ENCODE measurements at places on chromosomes 7 and 10.

- DNase-seq, result no peak
These were observed 348.0 kb downstream of the SUGCT start for GRCh38 chr7:40482845-40483244.

DNA sequence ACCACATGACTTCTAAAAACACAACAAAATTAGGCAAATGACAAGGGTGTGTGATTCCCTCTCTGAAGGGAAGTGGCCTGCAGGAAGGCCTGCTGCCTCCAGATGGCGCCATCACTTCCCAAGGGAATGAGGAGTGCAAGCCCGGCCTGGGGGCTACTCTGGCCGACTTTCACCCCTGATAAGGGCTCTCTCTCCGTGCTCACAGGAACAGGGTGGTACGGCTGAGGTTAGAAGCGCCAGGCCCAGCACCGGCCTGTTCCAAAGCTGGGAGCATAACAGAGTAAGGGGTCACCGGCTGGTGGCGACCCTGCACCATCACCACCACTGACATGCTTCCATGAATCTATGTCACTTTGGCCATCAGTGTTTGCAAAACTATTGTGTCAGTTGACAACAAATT, 13.1 kb downstream of the RBP3 start:
- peak; percentile 9 for DNase-seq

DNA sequence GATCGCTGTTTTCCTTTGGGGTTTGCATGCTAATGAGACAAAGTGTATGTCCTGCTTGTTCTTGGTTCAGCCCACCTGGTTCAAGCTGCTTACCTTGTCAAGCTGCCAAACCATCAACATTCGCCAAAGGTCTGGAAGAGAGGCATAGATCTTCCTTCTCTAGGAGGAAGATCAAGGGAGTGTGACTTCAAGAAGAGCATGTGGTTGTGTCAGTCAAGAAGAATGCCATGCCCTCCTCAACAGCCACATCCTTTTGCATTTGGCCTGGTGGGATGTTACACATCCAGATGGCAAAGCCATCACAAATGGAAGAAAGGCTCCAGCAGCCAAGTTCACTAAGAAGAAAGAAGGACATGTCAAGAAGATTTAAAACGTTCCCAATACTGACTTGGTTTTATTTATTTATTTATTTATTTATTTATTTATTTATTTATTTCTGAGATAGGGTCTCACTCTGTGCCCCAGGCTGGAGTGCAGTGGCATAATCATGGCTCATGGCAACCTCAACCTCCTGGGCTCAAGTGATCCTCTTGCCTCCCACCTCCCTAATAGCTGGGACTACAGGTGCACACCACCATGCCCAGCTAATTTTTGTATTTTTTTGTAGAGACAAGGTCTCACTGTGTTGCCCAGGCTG, 5.1 kb upstream of the PIP4K2A start:
- no peak for DNase-seq

- DNase-seq, result no peak
These were observed 361.4 kb downstream of the EXOC4 start for GRCh38 chr7:133614251-133614650.

GRCh38 chr7:129950191-129950932, 2.4 kb downstream of the UBE2H start:
- DNase-seq, result no peak

- no peak for DNase-seq
These were observed 38.5 kb downstream of the CAMK2B start for GRCh38 chr7:44286618-44287487.

GRCh38 chr10:86287110-86287793, 79.3 kb downstream of the GRID1 start:
- no peak for DNase-seq

- no peak for DNase-seq
These were observed 50.8 kb upstream of the FRMD4A start for GRCh38 chr10:14381475-14381874.

GRCh38 chr7:28130277-28130676, 50.3 kb downstream of the JAZF1 start:
- no peak for DNase-seq

DNA sequence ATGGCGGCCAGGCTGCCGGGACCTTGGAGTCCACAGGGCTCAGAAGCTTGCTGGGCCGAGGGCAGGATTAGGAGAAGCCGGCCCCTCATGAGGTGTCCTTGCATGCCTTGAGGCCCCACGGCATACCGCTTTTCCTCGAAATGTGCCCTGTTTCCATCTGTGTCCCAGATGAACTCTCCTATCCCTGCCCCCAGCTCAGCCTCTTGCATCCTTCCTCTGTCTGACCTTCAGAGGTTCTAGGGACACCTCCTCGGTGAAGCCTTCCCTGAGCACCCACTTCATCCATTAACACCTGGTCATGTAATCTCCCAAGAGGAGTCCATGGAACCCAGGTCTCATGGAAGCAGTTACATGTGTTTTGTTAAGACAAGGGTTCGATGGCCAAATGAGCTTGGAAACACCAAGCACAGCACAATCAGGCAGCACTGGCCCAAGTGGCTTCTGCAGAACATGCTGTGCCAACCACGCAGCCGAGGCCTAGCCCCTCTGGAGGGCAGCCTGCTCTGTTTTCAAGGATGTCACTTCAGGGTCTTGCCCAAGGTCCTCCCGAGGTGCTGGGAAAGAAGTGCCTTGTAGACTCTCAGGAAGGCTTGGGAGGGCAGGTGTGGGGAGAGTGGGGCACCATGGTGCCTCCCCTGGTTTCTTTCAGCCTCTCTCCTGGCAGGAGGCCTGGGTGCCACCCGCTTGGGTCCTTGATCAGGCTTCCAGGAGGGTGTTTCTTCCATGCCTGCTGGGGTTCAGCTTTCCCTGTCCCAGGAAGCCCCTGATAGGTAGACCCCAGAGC, 124.3 kb downstream of the NEURL1 start:
- no peak for DNase-seq

- no peak for DNase-seq
These were observed 1.8 kb downstream of the TFEC start for GRCh38 chr7:116028787-116029186.

DNA sequence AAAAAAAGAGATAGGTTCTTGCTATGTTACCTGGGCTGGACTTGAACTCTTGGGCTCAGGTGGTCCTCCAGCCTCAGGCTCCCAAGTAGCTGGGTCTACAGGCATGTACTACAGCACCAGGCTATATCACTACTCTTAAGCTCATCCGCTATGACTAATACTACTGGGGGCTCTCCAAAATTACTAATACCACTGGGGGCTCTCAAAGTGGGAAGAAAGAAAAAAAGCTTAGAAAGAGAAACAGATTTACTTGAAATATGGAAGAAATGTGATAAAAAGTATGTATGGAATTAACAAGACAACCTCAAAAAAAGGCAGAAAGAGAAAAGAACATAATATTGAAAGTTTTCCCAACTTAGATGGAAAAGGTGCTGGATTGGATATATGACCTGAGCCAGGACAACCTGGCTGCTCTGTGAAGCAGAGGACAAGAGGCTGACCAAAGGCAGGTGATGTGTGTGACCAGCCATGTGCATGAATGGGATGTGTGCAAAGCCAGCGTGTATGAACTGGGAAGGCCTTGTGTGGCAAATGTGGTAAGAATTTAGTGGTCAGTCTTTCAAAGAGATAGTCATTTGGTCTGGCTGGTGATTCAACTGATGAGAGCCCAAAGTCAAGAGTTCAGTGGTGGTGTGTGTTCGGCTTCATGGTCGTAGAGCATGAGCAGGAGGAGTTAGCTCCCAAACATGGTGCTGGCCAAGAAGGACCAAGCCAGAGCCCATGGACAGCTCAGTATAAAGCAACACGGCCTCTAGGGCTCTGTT, 232.4 kb upstream of the KLF14 start:
- no peak for DNase-seq

GRCh38 chr10:71323407-71323806, 4.3 kb downstream of the SLC29A3 start:
- no peak for DNase-seq

DNA sequence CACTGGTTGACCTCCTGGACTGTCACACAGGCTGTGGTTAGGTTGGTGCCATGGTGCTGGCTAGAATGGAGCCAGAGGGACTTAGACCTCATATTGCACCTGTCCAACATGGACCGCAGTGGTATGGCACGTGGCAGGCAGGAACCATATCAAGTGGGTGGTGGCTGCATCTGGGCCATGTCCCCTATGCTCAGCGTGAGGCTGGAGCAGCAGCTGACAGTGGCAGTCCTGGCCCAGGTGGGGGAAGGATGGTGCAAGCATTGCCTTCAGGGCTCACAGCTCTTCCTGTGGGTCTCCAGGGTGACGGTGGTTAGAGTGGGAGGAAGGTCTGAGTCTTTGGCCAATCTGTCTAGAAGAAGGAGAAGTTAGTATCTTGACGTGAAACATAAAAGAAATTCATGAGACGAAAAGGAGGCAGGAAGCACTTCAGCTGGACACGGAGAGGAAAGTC, 54.5 kb upstream of the PFKFB3 start:
- DNase-seq, result no peak

DNA sequence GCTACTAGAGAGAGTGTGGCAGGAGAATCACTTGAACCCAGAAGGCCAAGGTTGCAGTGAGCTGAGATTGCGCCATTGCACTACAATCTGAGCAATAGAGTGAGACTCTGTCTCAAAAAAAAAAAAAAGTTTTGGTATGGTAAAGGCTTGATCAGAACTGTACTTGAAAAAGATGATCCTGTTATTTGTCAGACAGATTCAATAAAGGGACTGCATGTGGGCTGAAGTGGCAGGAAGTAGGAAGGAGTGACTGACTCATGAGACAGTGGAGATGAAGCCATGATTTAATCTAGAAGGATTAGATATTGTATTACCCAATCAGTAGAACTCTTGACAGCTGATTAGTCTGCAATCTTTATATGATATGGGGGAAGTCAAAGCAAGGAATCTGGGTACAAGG, 2.7 kb upstream of the TMEM254 start:
- no peak for DNase-seq

DNA sequence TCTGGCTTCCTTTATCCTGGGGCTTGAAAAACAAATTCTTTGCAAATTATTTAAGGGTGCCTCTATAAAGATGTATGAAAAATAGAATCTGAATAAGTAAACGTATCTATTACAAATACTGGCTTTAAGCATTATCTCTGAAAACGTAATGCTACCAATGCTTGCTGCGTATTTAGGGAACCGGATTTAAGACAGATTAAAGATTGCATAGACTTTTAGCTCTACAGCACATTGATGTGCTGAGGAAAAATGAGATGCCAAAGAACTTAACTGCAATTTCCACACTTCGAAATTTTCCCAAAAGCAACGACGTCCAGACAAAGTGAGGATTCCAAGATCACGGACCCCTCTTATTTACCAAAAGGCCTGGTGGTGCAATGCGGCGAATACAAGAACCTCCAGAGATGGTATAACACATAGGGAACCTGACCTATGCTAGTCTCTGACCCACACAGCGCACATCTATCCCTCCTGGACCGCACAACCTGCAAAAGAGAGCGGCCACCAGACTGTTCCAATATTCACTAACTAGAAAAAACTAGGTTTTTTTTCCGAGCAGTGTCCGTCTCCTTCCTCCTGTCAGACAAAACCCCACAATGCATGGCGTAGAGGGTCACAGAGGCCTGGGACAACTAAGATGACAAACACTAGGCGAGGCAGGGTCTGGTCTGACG, 34.3 kb upstream of the PHF14 start:
- no peak for DNase-seq

DNA sequence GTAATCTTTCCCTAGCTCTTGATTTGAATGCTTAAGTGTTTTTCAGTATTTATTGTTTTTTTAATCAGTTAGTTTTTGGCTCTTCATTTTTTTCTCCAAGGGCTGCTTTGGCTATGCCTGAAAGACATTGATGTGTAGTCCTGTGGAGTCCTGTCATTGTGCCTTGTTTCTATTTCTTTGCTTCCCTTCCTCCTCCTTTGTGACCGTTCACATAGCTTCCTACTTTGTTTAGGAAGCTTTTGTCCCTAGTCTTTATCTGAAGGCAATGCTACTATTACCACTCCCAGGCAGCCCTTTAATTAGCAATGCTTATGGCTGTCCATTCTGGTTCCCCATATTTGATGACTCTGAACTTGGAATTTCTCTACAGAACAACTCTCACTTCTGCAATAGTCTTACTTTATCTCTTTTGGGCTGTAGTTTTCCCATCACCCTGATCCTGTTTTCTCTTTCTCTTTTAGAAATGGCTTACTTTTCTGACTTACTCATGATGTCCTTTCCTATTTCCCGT, 39.9 kb downstream of the ADCYAP1R1 start:
- DNase-seq, result no peak

GRCh38 chr7:45192621-45193041, 35.0 kb downstream of the RAMP3 start:
- no peak for DNase-seq

DNA sequence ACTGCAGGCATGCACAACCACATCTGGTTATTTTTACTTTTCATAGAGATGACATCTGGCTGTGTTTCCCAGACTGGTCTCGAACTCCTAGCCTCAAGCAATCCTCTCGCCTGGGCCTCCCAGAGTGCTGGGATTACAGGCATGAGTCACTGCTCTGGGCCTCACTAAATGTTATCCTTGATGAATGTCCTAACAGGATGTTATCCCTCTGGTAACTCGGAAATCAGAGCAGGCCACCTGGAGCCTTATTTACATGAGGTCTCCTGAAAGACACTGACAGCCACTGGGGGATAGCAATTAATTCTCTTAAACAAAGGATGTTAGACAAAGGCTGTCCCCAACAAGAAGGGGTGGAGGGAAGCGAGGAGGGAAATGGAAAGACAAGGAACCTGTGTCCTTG, 4.5 kb upstream of the ZNF438 start:
- no peak for DNase-seq

- no peak for DNase-seq
These were observed 19.8 kb downstream of the ZNF467 start for GRCh38 chr7:149753375-149754233.

DNA sequence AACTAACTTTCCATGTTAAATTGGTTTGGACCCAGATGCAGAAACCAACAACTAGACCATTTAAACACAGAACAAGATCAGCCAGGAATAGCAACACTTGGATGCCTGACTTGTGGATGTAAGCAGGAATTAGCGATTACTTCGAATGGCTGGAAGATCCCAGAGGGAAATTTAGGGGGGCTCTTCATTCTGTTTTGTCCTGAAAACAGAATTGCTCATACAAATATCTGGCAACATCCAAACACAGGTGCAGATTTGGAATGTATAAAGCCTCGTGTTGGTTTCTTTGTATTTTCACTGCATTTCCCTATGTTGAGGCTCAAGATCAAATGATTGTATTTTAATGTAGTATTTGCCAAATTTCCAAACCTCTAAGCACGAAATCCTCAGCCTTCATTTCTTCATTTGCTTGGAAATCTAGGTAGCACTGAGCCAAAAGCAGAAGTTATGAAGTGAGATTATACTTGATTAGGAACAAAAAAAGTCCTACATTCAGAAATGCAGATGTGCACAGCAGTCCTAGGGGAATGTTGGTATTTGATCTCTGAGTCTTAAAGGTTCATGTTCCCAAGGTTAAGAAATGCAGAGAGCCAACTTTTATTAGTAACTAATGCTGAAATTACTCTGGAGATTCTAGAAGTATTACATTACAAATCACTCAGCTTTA, 248.7 kb upstream of the TCF7L2 start:
- no peak for DNase-seq

DNA sequence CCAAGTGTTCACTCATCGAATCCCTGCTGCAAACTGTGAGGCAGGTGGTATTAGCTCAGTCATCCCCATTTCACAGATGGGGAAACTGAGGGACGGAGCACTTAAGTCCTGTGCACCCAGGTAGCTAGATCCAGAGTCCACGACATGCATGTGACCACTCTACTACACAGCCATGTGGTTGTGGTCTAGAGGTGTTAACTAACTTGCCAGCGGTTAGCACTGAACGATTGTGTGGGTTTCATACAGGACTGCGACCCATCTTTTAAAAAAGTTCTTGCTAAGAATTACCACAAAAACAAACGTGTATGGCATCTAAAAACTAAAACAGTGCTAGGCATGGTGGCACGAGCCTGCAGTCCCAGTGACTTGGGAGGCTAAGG, 16.1 kb upstream of the ABCC2 start:
- no peak for DNase-seq
